Stimulated activated naive CD4-positive, alpha-beta T cell treated with Interleukin-2 at 50 U/mL for 16 hours (primary cell): ENCODE measurements at places on chromosomes 2 and 18.

GRCh38 chr2:120865656-120866055 lies 130.0 kb downstream of the GLI2 start:
- no peak for DNase-seq

DNA sequence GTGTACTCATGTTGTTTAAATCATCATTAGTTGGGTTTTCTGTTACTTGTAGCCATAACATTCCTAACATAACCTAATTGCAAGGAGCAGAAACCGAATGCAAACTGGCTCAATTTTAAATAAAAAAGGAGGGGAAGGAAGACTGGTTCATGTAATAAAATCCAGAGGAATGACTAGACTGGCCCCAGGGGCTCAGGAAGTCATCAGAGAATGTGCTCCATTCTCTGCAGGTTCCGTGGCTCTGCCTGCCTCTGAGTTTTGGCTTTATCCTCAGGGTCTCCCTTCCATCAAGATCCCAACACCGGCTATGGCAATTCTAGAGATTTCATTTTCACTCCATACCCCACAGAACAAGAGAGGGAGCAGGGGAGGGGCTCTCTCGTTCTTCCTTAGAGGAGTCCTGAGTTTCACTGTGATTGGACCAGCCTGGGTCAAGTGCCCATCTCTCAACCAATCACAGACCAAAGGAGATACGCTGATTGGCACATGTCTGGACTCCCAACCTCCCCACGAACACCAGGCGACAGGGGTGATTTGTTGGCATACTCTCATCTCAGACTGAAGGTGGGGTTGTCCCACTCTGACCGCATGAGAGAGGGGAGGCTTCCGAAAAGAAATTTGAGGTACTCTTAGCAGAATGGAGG lies 64.8 kb downstream of the NPPC start:
- no peak for DNase-seq

DNA sequence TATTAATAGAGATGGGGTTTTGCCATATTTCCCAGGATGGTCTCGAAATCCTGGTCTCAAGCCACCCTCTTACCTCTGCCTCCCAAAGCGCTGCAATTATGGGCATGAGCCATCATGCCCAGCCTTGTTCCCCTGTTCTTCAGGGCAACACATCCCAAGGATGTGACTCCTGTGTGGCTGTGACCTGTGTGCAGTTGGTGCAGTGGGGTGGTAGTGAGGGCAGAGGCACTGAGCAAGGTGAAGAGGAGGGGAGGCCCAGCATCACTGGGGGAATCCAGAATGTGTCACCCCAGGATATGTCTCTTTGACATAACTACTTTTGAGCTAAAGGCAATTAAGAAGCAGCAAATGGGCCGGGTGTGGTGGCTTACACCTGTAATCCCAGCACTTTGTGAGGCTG lies 23.4 kb downstream of the CENPA start:
- DNase-seq = no peak

DNA sequence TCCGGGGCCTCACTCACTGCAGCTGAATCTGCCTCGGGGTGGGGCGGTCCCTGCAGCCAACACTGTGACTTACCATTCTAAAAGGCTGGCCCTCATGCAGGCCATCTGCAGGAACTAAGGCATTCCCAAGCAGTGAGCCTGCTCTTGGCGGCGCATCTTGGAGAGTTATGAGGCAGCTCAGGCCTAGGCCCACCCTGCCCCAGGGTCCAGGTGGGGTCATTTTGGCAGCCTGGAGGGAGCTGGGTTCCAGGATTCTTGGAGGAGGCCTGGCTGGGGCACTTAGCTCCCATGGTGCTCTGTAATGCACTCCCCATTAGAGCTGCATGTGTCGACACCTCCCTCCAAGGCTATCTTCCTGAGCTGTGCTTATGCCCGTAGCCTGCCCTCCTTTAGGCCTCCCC lies 14.8 kb upstream of the BIN1 start:
- no peak for DNase-seq

DNA sequence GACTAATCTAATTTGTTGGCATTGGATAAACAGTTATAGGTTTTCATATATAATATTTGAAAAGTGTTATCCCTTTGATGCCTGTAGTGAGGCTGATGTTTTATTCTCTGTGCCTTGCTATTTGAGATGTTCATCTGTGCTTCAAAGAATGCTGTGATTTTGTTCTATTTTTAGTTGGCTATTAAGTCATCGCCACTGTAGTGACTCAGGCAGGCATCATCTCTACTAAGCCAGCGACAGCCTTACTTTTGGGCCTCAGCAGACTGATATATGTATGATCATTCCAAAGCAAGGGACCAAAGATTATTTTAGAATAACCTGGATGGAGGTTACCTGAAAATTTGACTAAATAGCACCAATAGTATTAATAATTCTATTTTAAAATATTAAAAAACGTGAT lies 1674.5 kb upstream of the NXPH2 start:
- DNase-seq = no peak

DNA sequence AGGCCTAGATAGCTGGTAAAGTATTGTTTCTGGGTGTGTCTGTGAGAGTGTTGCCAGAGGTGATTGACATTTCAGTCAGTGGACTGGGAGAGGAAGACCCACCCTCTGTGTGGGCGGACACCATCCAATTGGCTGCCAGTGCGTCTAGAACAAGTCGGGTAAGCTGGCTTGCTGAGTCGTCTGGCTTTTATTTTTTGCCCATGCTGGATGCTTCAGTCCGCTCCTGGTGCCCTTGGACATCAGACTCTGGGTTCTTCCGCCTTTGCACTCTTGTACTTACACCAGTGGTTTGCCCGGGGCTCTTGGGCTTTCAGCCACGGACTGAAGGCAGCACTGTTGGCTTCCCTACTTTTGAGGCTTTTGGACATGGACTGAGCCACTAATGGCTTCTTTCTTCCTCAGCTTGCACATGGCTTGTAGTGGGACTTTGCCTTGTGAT lies 24.3 kb downstream of the DIS3L2 start:
- DNase-seq = no peak

DNA sequence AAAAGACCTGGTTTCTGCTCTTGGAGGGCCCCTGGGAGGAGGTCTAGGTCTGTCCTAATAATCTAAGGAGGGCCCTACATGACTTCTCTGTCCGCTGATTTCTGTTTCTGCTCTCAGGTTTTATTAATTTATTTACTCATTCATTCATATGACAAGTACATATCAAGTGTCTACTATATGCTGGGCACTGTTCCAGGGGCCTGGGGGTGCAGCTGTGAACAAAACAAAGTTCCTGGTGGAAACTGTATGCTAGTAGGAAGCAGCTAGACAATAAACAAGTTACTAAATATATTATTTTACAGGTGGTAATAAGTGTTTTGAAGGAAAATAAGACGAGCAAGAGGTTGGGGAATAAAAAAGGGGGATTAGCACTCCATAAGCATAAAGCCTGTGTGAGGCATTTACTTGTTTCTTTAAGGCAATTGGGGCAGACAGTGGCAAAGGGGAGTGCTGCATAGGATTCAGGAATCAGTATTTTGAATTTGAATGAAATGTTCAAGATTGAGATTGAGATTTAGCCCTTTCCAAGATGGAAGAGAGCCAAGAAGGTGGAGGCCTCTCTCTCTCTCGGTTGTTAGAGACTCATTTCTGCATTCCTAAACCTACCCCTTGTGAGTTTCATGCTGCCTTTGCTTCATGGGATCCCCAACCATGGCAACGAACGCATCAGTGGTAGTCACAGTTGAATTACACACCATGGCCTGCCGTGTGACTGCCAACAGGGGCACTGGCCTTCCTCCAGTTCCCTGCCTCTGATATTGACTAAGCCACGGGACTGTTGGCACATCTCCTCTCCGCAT lies 28.3 kb downstream of the DRC1 start:
- no peak for DNase-seq

DNA sequence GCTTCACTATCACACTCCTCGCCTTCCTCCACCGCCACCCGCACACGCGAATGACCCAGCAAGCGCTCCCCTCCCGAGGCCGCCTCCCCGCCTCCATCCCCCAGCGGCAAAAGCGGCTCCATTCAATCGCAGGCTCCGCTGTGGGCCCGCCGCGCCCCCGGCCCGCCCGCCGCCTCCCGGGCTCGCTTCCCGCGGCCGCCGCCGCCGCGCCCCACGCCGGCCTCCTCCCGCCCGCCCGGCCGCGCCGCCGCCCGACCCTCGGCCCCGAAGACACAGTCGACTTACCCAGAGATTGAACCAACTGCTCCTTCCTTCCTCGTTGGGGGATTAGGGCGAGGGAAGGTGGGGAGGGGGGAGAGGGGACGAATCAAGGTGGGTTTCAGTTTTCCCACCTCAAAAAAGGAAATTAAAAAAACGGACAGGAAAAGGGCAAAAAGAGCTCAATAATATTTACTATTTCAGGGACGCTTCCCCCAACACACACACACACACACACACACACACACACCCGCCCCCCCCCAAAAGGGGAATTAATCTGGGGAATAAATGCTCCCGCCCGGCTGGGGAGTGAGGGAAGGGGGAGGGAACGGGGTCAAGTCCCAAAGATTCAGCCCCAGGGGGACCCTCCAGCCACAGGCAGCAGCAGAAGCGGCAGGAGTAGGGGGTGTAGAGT lies 743 bp downstream of the XPO1 start:
- DNase-seq = peak; percentile 42

DNA sequence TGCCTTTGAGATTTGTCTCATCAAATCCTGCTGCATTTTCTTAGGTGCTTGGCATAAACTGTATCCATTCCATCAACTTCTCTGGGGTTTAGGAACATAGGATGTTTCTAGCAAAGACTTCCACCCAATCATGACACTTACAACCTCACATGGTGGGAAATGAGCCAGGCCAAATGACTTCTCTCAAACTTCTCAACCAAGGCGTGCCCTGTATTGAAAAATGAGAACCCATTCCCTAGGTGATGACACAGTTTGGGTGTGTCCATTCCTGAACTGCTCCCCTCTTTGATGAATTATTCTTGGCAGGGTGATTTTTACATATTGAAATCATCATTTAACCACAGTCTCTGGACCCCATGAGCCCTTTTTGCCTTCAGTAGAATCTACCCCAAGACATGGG lies 161.1 kb downstream of the EN1 start:
- DNase-seq = no peak

DNA sequence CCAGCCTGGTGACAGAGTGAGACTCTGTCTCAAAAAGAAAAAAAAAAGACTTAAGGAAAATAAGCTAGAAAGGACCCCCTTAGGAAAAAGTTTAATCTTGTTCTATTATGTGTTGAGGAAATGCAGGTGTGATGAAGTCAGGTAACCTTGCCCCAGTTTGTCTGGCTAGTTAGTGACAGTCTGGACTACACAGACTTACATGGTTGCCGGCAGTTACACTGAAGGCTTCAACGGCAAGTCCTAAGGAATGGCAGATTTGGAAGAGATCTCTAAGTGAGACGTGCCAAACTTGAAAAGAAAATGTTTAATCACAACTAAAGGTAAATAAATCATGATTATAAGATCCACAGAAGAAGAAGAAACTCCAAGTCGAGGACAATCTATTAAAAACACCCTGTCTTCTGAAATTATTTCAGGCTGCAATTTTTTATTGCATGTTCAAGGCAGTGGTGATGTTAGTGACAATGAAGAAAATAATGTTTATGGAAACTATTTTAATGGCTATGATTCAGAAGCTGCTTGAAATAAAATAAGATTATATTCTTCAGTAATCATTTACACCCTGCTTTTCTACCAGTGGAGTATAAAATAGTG lies 84.2 kb downstream of the TTC27 start:
- DNase-seq = no peak

DNA sequence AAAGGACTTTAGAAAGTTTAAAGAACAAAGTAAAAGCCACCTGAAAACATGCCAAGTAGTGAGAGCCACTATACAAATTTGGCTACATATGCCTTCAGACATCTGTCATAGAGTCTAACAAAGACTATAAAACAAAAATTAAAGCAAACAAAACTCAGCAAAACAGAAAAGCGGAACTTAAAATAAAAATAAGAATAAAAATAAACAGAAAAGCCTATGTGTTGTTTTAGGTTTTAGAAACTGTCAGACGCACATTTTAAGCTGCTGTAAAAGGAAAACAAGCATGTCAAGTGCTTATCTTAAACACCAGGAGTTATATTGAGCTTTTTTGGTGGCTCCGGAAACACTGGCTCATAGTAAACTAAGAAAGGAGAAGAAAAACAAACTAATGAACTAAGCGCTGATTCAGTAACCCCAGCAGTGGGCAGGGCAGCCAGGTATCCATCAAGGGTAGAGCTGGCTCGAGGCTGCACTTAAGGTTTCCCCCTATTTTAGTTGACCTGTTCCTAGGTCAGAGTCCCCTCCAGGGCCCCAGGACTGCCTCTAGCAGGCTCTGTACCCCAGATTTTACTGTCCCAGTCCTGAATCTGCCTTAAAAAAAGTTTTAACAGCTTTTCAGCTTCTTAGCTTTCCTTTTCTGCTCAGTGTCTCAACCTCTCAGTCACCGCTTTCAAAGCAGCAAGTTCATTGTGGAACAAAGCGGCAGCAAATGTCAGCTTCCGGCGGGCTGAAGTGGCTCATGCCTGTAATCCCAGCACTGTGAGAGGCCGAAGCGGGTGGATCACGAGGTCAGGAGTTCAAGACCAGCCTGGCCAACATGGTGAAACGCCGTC lies 15.4 kb upstream of the RMC1 start:
- DNase-seq = no peak

GRCh38 chr18:21341141-21341540 lies 99.1 kb downstream of the GREB1L start:
- no peak for DNase-seq

DNA sequence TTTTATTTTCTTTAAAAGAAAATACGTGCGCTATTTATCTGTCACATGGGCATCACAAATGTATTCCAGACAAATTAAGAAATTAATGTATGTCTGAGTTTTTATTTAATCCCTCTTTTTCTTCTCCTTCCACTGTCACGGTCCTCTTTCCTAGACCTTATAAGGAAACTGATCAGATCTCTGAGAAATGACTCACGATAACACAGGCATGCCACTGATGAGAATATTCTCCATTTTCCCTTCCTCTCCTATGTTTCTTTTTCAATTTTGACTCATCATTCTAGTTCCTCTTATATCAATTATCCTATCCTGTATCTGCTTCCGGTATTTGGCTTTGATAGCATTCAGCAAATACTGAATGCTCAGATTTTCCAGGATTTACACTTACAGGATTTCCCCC lies 121.8 kb downstream of the DSC3 start:
- no peak for DNase-seq

- DNase-seq = no peak
Measured at GRCh38 chr18:24459772-24460171, 665 bp upstream of the HRH4 start.

DNA sequence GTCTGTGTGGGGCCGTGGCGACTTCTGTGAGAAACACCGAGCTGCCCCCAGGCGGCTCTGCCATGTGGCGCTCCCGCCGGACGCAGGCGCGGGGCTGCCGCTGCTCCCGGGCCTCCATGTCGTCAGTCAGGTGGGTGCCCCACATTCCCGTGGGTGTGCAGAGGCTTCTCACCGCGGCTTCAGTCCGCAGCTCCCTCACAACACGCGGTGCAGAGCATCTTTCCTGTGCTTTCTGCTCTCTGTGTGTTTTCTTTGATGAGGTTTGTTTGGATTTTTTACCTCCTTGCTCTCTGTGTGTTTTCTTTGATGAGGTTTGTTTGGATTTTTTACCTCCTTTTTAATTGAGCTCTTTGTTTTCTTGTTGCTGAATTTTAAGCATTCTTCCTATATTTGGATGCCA lies 13.0 kb downstream of the AQP12A start:
- peak; percentile 24 for DNase-seq

GRCh38 chr2:232997749-232998665 lies 15.0 kb downstream of the NGEF start:
- no peak for DNase-seq

GRCh38 chr18:47749600-47749973 lies 180.9 kb downstream of the SMAD2 start:
- no peak for DNase-seq
